ENCODE measurements at places on chromosomes 5 and 9.

GRCh38 chr9:107669422-107669821 is 179.9 kb upstream of the KLF4 start:
- no peak for DNase-seq

GRCh38 chr5:91065496-91065895 is 317.6 kb downstream of the ARRDC3 start:
- DNase-seq = no peak

DNA sequence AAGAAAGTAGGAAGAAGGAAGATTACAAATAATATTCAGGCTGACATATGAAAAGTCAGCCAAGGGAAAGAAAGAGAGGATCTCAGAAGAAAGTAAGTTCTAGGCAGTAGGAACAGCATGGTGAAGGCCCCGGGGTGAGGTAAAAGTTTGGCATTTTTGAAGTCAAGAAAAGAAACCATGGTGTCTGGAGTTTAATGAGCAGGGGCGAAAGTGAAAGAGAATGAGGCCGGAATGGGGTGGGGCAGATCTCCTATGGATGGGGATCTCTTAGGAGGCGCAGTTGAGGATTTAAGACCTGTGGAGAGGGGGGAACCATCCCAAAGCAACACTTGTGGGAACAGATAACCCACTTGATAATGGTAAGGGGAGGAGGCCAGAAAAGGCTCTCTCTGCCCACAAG is 42.3 kb upstream of the SMAD5 start:
- DNase-seq = no peak

- DNase-seq = no peak
These were observed 1146.7 kb downstream of the CDH9 start for GRCh38 chr5:25891691-25892090.

- DNase-seq = no peak
These were observed 345.0 kb downstream of the NNT start for GRCh38 chr5:43947935-43948334.

DNA sequence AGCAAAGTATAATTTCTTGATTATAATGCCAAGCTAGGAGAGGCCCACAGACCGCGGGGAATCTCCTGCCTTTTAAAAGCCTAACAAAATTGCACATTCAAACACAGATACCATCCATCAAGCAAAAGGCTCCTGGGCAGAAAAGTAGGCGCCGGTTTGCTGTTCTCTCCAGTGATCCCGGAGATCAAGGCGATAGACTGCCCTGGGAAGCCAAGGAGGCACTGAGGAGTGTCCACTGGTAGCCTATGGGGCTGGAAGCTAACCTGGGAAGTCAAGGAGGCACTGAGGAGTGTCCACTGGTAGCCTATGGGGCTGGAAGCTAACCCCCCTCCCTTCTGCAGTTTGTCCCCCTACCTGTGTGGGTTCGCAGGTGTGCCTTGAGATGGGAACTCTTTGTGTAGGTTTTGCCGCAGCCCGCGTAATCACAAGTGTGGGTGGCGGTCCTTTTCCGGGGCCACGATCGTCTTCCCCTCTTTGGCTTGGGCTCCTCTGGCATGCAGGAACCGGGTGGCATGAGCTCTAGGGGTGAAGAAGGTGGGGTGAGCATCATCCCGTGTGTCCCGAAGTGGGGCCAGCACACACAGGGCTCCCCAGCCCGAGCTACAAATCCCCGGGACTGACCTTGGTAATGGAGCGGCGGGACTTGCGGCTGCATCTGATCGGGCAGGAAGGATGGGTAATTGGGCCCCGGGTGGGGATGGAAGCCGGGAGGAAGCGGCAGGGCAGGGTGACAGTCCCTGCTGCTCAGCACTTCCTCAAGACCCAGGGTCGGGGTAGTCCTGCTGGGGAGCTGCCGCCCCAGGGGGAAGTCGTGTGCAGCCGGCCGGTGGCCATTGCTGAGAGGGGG is 2.7 kb downstream of the KLF4 start:
- no peak for DNase-seq

- DNase-seq = no peak
These were observed 11.4 kb upstream of the HAUS6 start for GRCh38 chr9:19113964-19114679.

GRCh38 chr5:150298701-150299451 is 3.8 kb downstream of the ARSI start:
- DNase-seq = no peak

DNA sequence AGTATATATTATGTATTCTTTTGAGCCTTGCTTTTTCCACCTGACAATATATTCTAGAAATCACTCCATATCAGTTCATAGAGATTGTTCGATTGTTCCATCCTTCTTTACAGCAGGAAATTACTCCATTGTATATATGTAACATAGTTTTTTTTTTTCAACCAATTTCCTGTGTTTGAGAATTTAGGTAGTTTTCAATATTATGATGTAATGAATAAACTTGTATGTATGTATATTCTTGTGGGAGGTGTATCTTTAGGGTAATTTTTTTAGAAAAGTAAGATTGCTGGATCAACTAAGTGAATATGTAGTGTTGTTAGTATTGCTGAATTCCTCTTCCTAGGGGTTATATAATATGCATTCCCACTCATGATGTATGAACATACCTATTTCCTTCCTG is 165.9 kb upstream of the PITX1 start:
- no peak for DNase-seq

DNA sequence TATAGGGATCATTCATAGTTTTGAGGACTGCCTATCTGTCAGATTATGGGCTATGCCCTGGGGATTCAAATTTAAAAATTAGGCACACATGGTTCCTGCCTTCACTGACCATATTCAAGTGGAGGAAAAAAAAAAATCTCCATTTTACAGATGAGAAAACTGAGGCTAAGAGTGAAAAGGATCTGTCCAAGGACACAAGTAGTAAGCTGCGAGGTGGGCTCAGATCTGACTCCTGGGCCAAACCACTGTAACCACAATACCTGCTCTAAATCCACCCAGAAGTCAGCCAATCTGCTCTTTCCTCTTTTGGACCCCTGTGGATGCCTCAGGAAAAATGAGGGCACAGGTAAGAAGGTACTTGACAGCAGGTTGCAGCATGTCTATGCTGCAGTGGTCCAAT is 2.8 kb upstream of the TOR1A start:
- no peak for DNase-seq

- DNase-seq = no peak
These were observed 1.5 kb upstream of the OR1N2 start for GRCh38 chr9:122551371-122551770.

DNA sequence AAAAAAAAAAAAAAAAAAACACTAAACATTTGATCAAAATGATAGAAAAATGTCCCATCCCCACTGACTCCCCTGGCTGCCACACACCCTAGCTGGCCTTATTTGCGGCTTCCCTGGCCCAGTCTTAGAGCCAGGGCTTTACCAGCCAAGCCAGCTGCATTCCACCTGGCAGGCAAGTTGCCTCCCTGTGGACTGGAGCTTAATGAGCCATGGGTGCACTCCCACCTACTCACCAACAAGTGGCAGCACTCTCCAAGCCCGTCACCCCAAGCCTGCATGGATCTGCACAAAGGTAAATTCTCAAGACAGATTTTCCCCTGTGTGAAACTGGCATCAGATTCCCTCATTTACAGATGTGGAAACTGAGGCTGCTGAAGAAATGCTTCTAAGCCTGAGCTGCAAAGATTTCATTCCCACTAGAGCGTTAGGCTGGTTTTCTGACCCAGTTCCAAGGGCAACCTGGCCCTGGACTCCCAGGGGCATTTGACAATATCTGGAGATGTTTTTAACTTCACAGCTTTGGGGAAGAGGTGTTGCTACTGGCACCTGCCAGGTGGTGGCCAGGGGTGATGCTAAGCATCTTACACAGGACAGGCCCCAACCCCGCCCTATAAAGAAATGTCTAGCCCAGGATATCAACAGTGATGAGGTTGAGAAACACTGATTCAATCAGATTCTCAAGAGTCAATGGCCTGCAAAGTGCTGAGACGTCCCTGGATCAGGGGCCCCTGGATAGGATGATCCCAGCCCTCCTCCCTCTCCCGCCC is 21.9 kb upstream of the VDAC1 start:
- no peak for DNase-seq

DNA sequence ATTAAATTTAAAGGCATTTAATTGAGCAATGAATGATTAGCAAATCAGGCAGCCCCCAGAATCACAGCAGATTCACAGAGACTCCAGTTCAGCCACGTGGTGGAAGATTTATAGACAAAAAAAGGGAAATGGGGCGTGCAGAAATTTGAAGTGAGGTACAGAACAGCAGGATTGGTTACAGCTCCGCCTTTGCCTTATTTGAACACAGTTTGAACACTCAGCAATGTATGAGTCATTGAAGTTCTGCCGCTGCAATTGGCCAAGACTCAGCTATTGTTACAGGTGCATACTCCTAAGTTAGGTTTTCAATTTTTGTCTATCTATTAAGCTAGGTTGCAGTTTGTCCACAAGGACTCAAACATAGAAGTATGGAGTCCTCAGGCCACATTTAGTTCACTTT is 157.7 kb upstream of the SLC12A2 start:
- no peak for DNase-seq

DNA sequence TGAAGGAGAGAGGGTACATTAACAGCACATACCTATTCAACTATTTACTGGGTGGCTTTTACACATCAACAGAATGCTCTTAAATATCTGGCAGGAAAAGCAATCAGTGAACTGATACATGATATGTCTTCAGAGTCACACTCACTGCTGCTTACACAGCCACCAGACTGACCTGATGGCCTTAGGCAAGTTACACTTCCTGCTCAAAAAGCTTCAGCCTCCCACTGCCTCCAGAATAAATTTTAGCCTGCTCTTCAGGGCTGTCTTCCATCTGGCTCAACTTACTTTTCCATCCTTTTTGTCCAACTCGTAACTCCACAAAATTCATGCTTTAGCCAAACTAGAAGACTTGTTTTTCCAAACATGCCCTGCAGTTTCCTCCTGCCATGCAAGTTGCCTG is 10.7 kb downstream of the LOX start:
- no peak for DNase-seq

- no peak for DNase-seq
These were observed 73.4 kb downstream of the ANGPTL2 start for GRCh38 chr9:127049044-127049443.

- DNase-seq = no peak
These were observed 211.2 kb downstream of the RAB3C start for GRCh38 chr5:58793888-58794657.

- no peak for DNase-seq
These were observed 606.6 kb downstream of the PRELID2 start for GRCh38 chr5:145228564-145228963.

- DNase-seq = no peak
These were observed 14.7 kb downstream of the PBX3 start for GRCh38 chr9:125761676-125762450.

- no peak for DNase-seq
These were observed 64.1 kb downstream of the GPR21 start for GRCh38 chr9:123097430-123098095.

GRCh38 chr9:93116072-93116961 is 17.7 kb downstream of the NINJ1 start:
- no peak for DNase-seq

GRCh38 chr5:37664551-37664950 is 175.3 kb downstream of the GDNF start:
- DNase-seq = no peak

- no peak for DNase-seq
These were observed 93.7 kb downstream of the ARHGAP26 start for GRCh38 chr5:142863856-142864255.

- DNase-seq = no peak
These were observed 581.2 kb downstream of the CDH18 start for GRCh38 chr5:19406576-19407365.

GRCh38 chr9:135592331-135592590 is 30.7 kb downstream of the PAEP start:
- no peak for DNase-seq

DNA sequence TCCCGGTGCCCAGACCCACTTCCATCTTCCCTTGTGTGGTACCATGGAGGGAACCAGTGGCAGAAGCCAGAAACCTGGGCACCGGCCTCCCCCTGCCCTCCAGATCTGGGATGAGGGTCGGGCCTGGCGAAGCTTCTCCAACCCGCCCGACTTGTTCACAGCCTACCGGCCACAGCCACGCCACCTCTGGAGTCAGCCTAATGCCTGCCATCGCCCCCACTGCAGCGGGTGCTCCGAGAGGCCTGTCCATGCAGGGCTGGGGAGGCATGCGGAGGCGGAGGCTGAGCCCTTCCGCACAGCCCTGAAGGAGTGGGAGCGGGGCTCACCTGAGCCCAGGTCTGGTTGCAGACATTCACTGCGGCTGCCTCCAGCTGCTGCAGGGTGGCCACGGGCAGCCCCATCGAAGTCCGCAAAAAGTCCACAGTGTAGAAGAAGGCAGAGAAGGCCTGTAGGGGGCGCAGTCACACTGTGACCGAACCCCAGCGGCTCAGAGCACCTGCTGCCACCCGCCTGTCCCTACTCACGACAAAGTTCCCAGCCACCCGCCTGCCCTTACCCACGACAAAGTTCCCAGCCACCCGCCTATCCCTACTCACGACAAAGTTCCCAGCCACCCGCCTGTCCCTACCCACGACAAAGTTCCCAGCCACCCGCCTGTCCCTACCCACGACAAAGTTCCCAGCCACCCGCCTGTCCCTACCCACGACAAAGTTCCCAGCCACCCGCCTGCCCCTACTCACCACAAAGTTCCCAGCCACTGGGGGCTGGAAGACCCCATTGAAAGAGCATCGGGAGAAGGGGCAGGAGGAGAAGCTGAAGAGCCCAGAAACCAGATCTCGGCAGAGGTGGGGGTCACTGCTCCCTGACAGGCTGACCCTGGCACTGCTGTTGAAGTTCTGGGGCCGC is 3.8 kb upstream of the NPDC1 start:
- no peak for DNase-seq

All from nucleus accumbens (tissue), 56 donors.